ENCODE measurements at places on chromosomes 4 and X. TPM values are rescaled to one million over a fixed set of nuclear protein-coding genes. Genes with fewer than 3 reads are reported as not detected.

TSPAN7 gene
- 0.32 TPM for polyA plus RNA-seq

L1CAM gene
- polyA plus RNA-seq: 39.1 TPM

ERCC6L gene
- 4.3 TPM for polyA plus RNA-seq

NHSL2 gene
- polyA plus RNA-seq: 0.07 TPM

P2RY4 gene
- polyA plus RNA-seq: not detected

KCND1 gene
- polyA plus RNA-seq: 0.55 TPM

PSAPL1 gene
- not detected for polyA plus RNA-seq

ZXDA gene
- 0.36 TPM for polyA plus RNA-seq

CSAG3 gene
- polyA plus RNA-seq: not detected

AFF2 gene
- polyA plus RNA-seq: not detected

TKTL1 gene
- not detected for polyA plus RNA-seq

SLITRK2 gene
- not detected for polyA plus RNA-seq

DNA sequence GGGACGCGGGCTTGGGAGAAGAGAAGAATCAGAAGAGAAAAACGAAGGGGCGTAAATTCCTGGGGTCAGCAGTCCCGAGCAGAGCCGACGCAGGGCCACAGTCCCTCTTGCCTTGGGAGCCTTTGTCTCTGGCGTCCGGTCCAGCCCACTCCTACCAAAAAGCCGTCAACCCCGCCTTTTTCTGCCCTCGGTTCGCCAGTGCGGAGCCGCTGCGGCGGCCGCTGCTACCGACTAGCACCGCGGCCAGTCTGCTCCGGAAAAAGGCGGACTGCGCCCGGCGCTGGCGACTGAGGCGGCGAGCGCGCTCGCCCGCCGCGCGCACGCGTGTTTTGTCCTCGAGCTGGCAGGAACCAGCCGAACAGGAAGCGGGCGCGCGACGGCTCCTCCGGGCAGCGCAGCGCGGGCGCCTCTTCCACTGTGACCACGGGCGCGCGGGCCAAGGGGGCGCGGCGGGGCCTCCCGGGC is 502 bp downstream of the HNRNPDL start:
- DNase-seq: peak; percentile 77

DNA sequence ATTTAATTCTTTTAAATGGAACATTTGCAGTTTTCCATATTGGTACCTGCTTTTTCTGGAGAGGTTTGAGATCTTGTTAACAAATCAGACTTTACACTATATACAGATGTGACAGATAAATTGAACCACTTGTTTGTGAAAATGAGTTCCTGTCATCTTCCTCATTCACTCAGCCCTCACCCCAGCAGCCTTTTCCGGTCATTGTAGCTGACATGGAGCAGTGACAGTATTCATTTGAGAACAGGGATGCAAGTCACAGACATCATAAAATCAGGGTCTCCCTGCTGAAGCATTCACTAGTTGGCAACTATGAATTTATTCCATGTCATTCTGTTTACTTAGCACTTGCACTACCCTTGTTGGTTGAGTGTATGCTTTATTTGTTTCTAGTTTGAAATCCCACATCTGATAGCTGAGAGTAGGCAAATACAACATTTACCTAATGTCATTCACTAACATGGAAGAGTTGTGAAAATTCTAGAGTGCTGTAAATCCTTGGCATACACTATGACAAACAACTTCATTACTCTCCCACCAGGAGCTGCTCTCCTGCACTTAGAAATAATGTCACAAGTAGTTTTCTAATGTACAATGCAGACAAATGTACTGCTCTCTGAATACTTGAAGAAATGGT is 78.9 kb downstream of the UGT8 start:
- DNase-seq: no peak

- no peak for DNase-seq
Observed at GRCh38 chr4:17807446-17807845, 3.1 kb downstream of the DCAF16 start.

GRCh38 chr4:174396599-174397110 is 112.9 kb downstream of the CEP44 start:
- no peak for DNase-seq

GRCh38 chr4:101782546-101782945 is 8.0 kb upstream of the BANK1 start:
- peak; percentile 23 for DNase-seq

DNA sequence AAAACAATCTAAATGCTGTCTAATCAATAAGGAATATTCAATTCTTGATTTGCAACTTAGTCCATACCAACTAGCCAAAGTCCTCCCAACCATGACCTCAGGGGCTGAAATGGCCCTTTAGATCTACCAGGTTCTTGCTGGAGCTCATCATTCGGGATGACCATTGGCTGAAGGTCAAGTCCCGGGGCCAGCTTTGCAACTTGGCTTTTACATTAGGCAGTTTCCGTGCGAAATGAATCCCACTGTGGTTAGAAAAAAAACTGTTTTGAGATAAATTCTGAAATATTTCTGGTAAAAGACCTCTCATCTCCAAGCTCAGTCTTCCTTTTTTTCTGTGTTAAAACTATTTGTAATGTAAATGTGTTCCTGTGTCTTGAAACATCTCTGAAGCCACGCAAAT is 178.6 kb downstream of the TENM3 start:
- no peak for DNase-seq

DNA sequence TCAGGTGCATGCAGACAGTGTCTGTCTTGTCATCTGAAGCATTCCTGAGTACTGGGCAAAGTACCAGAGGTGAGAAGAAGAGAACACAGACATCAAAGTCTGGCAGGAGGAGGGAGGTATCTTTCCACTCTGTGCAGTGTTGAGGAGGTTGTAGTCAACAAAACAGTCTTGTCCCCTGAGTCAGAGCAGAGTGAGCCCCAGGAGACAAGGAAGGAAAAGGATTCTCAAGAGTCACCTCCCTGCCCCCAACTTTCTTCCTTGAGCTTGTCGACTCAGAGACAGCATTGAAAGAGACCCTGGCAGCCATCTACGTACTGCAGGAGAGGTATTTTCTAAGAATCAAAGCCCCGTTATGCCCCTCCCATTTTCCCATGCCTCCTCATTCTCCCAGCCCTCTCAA is 4.4 kb upstream of the SRPX start:
- peak; percentile 30 for DNase-seq

DNA sequence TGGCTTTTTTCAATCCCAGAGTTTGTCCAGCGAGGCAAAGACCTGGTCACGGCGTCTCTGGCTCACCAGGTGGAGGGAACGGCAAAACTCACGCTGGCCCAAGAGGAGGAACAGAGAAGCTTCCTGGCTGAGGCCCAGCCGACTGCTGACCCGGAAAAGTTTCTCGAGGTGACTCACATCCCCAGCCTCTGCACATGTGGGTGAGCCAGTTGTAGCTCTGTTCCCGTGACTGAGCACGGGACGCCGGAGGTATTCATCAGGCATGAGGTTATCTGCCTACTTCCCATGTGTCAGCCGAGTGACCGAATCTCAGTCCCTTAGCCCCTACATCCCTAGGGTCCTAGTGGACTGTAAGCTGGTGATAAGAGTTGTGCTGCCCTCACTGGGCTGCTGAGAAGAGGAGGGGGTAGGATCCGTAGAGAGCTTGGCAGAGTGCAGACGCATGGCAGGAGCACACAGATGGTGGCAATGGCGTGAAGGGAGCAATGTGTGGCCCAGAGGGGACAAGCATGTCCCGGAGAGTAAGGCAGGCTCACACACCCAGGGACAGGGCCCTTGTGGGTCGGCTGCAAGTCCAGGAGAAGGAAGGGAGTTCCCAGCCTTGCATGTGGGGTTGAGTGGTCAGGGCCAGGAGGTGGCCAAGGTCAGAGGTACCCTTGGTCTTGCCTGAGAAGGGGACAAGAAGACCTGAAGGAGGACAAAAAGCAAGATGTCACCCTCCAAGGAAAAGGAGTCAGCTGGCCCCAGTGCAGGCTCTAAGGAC is 42.9 kb downstream of the EVC start:
- peak; percentile 78 for DNase-seq

- no peak for DNase-seq
Observed at GRCh38 chr4:72987741-72988729, 81.5 kb downstream of the COX18 start.

GRCh38 chr4:179843370-179843769 is 2399.8 kb upstream of the TENM3 start:
- no peak for DNase-seq

DNA sequence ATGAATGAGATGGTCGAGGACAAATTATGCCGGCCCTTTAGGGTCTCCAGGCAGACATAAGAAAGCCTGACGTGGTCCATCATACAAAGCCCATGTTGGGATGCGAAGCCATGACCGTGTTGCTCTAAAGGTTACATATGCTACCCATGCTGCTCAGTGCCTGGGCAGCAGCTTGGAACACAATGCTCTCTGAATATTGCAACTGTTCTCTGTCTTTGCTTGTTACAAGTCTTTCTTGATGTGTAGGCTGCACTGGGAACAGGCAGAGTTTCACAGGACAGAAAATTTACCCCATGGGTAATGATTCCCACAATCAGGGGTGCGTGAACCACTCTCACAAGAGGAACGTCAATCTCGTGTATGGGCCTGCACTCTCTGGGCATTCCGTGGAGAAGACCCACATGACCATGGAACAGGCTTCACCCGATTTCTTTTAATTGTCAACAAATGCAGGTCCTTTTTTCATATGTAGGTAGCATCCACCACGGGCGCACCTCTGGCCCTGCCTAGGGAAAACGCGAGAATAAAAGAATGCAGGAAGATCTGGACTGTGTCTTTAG is 66.3 kb downstream of the NBDY start:
- no peak for DNase-seq

DNA sequence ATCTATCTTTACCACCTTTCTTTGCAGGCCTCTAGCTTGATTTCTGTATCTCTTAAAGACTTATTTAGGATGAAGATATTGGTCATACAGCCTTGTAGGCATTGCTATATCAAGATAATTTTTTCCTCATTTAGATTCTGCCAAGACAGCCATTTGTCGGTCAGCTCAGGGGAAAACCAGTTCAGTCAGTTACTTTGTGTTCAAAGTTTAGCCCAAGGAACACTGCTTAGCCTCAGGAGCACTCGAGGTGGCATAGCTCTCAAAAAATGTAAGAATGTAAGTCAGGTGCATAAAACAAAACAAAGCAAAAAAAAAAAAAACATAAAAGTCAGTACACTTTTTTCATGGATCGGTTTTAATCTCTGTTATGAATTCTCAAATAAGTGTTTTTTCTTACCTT is 43.4 kb downstream of the NRK start:
- DNase-seq: no peak

- DNase-seq: no peak
Observed at GRCh38 chrX:132180929-132181328, 38.3 kb downstream of the RAP2C start.

DNA sequence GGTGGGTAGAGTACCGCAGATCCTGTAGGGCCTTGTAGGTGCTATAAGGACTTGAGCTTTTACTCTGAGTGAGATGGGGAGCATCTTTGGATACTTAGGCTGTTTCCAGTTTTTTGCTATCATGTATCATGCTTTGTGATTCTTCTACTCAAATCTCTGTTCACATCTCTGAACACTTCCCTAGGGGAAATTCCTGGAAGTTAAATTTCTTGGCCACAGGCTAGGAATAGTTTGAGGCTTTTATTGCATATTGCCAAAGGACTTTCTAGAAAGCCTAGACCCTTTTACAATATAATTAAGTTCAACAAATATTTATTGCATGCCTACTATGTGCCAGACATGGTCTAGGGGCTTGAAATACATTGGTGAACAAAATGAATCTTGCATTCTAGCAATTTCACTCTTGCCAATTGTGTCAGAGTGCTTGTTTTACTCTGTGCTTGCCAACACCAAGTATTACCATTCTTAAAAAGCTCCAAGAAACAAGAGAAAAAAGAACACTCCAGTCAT is 4.1 kb upstream of the PGRMC1 start:
- DNase-seq: no peak

DNA sequence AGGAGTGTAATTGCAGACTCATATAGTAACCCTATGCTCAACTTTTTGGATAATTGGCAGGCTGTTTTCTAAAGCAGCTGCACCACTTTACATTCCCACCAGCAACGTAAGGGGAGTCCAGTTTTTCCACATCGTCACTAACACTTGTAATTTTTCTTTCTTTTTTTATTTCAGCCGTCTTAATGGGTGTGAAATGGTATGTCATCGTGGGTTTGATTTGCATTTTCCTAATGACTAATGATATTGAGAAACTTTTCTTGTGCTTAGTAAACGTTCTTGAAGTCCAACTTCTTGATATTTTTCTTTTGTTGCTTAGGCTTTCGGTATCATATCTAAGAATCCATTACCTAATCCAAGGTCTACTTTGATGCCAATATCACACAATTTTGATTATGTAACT is 95.3 kb upstream of the IL1RAPL1 start:
- no peak for DNase-seq

GRCh38 chr4:183935355-183936005 is 30.4 kb downstream of the STOX2 start:
- no peak for DNase-seq

DNA sequence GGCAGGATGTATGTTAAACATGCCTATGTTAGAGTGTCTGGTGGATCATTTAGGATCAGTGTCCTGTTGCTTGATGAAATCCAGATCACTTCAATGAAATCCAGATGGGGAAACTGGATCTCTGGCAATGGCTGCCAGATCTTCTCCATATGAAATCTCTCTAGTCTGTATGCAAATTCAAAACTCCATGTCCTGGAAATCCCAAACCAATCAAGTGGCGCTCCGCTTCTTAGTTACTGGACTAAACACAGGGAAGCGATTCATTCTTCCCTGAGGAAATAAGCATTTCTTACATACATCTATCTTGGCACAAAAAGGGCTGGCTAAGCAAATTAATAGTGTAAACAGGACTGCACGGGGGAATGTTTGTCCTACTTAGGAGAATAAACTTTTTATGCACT is 94.9 kb downstream of the HDAC8 start:
- DNase-seq: no peak

GRCh38 chr4:141609243-141609642 is 27.1 kb upstream of the IL15 start:
- no peak for DNase-seq

- DNase-seq: no peak
Observed at GRCh38 chr4:90061881-90062280, 65.3 kb upstream of the CCSER1 start.

DNA sequence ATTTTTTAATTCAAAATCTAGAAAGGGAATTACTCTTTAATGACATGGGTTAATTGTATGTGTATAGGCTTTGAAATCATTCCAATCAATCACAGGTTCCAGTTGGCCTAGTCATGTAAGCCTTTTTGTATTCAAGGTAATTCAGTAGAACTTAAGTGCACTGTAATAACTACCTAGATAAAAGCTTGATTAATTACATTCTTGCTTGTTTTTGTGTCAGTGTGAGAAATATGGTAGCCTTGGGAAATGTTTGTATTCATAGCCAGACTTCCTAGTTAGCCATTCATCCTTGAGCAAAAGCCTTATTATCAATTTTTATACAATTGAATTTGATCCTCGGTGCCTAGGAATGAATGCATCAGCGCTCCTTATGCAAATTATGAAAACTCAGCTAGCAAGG is 33.5 kb downstream of the TKTL2 start:
- no peak for DNase-seq

- no peak for DNase-seq
Observed at GRCh38 chrX:131762802-131763234, 218.9 kb downstream of the OR13H1 start.

Measured in foreskin keratinocyte (primary cell).